ENCODE measurements at places on chromosomes 11 and 22.

- DNase-seq = no peak
Observed at GRCh38 chr11:12410006-12410728, 32.8 kb downstream of the PARVA start.

GRCh38 chr22:24500277-24500820 is 5.2 kb downstream of the UPB1 start:
- DNase-seq = no peak

- DNase-seq = no peak
Observed at GRCh38 chr11:94928117-94928990, 45.0 kb downstream of the CWC15 start.

DNA sequence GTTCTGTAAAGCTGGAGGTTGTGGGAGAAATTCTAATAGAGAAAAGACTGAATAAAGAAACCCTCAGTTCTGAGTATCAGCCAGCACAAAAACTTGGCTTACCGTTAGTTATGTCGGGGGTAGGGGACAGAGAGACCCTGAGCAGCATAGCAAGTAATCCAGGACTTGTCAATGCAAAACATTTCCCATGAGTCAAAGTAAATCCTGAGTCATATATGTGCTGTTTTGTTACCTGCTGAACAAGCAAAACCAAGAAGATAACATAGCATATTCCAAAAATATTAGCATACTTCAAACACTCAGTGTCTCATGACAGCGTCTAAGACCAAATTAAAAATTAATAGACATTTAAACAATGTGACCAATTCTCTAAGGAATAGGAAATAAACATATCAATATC is 75.1 kb upstream of the LUZP2 start:
- no peak for DNase-seq

DNA sequence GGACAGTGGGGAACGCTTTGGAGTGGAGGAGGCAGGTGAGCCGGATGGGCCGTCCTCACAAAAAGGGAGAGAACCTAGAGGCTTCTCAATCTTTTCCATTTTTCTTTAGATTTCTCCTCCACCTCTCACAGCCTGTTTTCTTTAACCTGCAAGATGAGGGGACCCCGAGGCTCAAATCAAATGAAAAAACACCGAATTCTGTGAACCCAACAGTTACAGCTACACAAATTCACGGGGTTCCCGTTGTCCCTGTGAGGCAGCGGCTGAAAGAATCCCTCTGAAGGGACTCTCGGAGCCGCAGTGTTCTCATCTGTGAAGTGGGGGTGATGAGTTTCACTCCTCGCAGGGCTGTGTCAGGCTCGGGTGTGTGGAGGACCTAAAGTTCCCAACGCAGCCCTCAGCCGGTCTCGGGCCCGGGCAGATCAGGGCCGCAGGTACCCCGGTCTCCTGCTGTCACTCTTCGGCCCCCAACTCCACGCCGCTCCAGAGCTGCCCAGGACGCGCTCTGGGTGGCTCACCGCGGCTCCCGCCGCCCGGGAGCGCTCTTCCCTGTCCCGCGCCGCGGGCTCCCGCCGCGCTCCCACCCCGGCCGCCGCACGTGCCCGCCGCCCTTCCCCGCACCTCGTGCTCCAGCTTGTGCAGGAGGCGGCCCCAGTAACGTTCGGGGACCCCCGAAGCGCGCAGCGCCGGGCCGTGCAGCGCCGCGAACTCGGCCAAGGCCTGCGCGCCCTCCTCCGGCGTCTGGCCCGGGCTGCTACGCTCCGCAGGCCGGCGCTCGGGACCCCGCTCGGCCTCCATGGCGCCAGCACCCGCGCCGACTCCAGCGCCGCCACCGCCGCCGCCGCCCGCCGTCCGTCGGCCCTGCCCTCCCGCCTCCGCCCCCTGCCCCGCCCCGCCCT is at the start of gene TTLL12:
TTLL12 (minus strand) TSS at position 863 of the 899 bp plus-strand sequence; CDS start at position 798, 65 bp downstream.
- DNase-seq = peak; percentile 34

GRCh38 chr22:37907036-37907954 is 1.2 kb downstream of the MICALL1 start:
- no peak for DNase-seq

DNA sequence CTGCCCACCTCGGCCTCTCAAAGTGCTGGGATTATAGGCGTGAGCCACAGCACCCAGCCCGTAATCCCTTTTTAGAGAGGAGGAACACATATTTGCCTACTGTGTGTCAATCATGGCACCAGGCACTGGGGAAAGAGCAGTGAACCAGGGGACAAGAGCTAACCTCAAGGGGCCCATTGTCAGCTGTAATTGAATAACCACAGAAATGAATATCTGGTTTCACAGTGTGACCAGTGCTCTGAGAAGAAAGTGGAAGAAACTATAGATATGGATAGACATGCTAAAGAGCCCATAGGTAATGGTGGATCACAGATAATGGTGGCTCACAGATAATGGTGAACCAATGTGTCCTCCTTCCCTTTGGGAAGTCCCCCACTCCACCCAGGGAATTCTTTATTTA is 8.6 kb upstream of the KCTD14 start:
- DNase-seq = no peak

GRCh38 chr22:31956360-31956759 is 12.0 kb downstream of the YWHAH start:
- no peak for DNase-seq

- DNase-seq = no peak
Observed at GRCh38 chr11:71333473-71333872, 81.1 kb upstream of the SHANK2 start.

GRCh38 chr11:959608-960007 is 33.9 kb downstream of the AP2A2 start:
- no peak for DNase-seq

- DNase-seq = no peak
Observed at GRCh38 chr11:46625406-46625805, 8.1 kb downstream of the ATG13 start.

GRCh38 chr11:126307706-126308105 is 3.8 kb downstream of the DCPS start:
- DNase-seq = no peak

DNA sequence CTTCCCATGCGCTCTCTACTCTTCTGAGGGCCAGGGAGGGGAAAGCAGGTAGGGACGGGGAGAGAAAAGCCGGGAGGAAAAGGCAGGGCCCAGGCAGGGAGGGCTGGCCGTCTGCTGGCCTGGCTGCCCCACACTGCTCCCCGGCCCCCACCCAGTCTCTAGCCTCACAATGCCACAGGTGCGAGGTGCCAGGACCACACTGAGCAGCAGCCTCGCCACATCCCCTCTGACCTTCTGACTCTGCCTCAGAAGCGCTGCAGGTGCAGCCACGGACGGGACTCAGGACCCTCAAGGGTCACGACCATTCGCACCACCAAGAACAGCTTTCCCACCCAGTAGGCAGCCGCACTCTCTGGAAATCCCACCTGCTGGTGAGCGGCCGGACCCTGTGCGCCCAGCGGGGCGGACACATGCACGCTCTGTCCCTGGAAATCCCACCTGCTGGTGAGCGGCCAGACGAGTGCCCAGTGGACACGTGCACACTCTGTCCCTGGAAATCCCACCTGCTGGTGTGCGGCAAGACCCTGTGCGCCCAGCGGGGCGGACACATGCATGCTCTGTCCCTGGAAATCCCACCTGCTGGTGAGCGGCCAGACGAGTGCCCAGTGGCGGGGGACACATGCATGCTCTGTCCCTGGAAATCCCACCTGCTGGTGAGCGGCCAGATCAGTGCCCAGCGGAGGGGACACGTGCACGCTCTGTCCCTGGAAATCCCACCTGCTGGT is 20.1 kb downstream of the TOLLIP start:
- DNase-seq = no peak

GRCh38 chr11:13954591-13954990 is 7.9 kb upstream of the SPON1 start:
- no peak for DNase-seq

DNA sequence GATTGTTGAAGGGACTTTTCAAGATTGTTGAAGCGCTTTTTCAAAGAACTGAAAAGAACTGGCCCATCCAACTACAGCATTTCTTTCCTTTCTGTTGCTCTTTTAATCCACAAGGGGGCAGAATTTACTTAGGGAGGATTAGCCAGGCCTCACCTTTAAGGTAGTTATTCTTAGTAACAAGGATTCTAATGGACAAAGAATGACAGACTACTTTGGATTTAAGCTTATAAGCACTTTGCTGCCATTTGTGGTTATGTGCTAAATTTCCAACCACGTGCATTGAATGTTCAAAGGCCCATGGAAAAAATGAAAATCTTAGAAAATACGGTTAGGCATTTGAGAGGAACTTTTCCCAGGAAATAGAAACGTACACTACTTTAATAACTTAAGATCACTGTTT is 49.5 kb upstream of the HSPA8 start:
- no peak for DNase-seq

GRCh38 chr22:47835726-47836125 is 1073.3 kb downstream of the TBC1D22A start:
- no peak for DNase-seq

DNA sequence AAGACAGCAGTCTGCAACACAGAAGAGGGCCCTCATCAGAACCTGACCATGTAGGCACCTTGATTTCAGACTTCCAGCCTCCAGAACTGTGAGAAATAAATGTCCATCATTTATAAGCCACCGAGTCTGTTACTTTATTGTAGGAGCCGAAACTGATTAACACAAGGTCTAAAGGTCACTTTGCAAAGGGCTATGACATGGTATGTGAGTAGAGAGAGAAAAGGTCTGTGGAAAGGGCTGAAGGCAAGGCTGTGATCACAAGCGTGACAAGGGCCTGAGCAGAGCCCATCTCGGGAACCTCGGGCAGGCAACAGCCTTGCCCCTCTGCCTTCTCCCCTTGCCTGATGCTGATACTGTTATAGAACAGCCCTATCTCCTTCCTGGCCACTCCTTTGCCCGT is 73.4 kb upstream of the TEAD1 start:
- no peak for DNase-seq

GRCh38 chr22:27990879-27991278 is 71.8 kb upstream of the PITPNB start:
- no peak for DNase-seq

- DNase-seq = no peak
Observed at GRCh38 chr11:24357620-24358410, 139.0 kb upstream of the LUZP2 start.
